Esophagus squamous epithelium (tissue), 5 donors: ENCODE measurements at places on chromosomes 12 and 14.

DNA sequence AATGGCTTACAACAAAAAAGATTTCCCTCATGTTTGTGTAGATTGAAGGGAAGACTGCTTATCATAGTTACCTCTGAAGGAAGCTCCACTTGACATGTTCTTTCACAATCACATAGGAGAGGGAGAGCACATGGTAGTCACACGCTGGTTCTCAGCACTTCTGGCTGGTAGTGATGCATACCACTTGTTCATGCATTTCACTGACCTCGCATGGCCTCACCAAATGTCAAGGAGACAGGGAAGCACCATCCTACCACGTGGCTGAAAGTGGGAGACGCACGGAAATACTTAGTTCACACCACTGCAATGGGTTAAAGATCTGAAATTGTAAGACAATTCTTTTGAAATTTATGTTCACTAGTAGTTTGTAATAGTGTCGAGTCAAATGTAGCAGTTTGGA lies 74.0 kb downstream of the PDE3A start:
- DNase-seq, result no peak

DNA sequence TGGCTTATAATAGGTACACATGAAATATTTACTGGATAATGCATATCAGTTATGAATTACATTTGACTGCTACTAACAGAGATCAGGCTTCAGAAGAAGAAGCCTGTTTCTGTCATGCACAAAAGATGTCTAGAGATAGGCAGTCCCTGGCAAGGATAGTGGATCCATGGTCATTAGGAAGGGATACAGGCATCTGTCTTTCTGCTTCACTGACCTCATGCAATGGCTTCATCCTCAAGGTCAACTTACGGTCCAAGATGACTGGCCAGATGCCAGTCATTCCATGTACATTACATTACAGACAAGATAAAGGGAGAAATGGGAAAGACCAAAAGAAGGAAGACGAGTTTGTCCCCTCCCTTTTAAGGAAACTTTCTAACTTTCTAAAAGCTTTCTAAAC lies 94.0 kb downstream of the NUAK1 start:
- no peak for DNase-seq

GRCh38 chr14:102140750-102141145 lies 1.1 kb downstream of the WDR20 start:
- DNase-seq, result no peak

DNA sequence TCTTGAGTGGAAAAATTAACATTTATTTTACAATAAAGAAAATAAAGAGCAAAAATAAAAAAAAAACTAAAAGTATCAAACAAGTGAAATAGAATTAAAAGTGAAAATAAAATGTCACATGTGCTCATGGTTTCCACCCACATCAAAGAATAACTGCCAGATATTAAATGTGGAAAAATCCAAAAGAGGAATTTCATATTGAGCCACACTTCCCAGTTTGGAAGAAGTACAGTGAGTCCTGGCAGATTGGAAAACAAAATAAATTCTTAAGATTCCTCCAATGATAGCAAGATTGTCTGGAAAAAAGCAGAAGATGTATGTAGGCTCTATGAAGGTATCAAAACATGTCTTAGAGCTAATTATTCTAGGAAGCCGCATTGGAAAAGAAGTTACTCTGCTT lies 1019.5 kb downstream of the SLC6A15 start:
- no peak for DNase-seq

DNA sequence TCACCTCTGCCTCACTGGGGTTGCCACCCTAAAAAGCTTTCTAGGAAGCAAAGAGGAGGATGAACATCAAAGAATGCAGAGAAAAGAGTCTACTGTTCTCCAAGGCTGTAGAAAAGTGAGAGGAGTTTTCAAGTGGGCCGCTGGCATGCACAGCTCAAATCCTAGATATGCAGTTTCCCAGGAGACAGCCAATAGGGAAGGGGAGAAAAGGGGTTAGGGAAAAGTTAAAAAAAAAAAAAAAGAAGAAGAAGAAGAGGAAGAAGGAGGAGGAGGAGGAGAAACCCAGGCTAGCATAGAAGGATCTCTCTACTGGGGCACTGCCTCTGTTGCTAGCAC lies 682 bp downstream of the BATF start:
- DNase-seq, result no peak

DNA sequence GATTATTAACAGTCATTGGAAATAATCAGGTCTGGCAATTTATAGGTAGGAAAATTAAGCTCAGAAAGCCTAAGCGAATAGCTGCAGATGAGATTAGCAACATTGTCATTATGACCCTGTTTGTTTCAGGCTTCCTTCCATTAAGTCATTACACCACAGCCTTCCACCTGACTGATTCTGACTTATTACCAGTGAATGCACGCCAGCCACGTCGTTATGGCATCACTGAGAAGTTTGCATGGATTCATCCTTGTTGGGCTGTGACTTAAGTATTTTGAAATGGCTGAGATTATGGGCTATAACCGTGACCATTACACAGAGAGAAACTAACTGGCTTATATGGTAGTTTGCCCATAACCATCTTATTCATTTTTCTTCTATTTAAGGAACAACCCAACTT lies 18.6 kb downstream of the RASSF8 start:
- no peak for DNase-seq

- DNase-seq, result no peak
These were observed 421.1 kb downstream of the DPF3 start for GRCh38 chr14:72472845-72473244.

GRCh38 chr14:102408724-102409123 lies 46.0 kb downstream of the TECPR2 start:
- no peak for DNase-seq

GRCh38 chr12:4273273-4273651 lies 300 bp upstream of the CCND2 start:
- no peak for DNase-seq

DNA sequence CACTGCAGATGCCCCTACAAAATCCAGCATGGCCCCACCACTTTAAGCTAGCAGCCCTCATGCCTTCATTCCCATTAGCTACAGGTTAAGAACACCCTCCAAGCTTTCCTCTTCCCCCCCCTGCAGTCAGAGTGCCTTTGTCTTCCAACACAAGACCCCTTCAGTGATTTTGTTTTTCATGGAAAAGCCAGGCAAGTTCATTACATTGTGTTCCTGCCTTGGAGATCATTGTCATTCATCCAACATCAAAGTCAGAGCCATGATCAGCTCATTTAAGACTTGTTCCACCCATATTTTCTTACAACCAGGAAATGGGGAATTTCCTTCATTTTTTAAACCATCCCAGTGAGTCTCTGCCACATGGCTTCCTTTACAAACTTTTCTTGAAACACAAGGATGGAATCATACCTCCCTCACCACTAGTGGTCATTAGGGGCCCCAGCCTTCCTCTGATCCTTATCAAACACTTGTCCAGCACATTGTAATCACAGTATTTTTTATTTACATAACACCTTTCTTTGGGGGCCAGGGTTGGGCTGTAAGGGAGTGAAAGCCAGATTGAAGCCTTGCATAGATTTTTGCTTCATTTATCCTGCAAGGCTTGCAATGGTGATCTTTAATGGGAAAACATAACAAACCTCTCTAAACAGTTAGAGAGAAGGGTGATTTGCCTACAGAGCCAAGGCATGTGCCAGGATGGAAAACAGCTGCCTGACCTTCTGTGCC lies 765.3 kb downstream of the MED13L start:
- no peak for DNase-seq

- DNase-seq, result no peak
These were observed 46.3 kb downstream of the PPHLN1 start for GRCh38 chr12:42372154-42372791.

- DNase-seq, result no peak
These were observed 294.4 kb downstream of the NELL2 start for GRCh38 chr12:44581642-44582242.

- no peak for DNase-seq
These were observed 11.5 kb upstream of the KDM2B start for GRCh38 chr12:121592320-121592719.

DNA sequence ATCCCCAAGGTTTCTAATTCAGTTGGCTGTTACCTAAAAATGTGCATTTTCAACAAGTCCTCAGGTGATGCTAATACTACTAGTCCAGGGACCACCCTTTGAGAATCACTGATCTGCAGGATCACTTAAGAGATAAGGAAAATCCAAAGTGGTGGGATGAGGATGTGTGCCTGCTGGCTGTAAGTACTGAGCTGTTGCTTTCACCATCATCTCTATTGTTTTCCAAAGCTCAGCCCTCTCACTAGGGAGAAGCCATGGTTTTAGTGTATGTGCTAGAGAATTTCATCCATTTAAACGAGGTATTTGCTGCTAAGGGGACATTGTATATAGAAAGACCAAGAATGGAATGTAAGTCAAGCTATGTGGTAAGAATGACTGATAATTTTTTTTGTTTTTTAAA lies 202.3 kb downstream of the KIF21A start:
- DNase-seq, result no peak

- DNase-seq, result no peak
These were observed 124.7 kb upstream of the MAX start for GRCh38 chr14:65226824-65227604.

DNA sequence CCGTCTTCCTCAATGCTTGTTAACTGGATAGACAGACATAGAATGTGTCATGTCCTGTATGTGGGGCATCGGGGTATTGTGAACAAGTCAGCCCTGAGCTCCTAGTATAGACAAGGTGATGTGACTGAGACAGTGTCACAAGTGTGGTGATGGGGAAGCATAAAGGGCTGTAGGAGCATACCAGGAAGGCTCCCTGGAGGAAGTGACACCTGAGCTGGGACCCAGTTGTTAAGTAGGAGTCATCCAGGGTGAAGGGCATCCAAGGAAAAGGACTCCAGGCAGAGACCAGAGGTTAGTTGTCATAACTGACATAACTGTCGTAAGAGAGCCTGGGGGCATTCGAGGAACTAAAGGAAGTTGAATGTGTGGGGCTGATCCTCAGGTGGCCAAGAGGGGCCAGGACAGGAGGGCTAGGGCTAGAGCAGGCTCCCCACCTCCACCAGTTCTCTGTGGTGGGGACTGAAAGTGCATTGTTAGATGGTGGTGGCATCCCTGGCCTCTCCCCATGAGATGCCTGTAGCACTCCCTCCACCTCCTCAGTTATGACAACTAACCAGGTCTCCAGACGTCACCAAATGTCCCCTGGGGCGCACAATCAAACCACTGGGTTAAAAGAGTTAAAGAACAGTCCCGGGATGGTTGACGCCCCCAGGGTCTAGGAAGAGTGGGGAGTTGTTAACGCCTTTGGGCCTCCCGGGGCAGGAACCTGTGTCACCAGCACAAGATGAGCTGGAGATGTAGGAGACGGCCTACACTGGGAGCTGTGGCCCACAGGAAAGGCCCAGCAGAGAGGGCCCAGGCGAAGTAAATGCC lies 2.4 kb downstream of the FICD start:
- DNase-seq, result no peak

GRCh38 chr14:46381674-46382073 lies 269.9 kb downstream of the RPL10L start:
- no peak for DNase-seq

DNA sequence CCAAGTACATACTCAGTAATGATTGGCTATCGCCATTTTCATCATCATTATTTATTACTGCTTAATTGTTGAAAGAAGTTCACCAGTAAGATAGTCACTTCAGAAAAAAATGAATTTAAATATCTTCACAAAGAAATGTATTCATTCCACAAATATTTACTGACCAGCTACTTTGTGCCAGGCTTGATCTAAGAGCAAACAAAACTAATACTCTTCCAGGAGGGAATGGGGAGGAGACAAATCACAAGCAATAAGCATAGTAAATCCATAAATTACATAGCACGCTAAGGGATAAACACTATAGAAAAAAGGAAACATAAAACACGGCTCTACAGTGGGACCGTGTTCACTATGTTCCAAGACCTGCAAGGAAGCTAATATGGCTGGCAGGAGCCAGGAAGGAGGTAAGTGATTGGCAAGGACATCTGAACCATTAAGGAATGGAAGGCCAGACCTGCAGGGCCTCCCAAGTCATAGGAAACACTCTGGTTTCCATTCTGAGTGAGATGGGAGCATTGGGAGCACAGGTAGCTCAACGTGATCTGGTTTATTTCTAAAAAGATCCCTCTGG lies 27.5 kb downstream of the ITPR2 start:
- DNase-seq, result no peak

GRCh38 chr12:110343114-110343513 lies 60.4 kb downstream of the ANAPC7 start:
- DNase-seq, result no peak

DNA sequence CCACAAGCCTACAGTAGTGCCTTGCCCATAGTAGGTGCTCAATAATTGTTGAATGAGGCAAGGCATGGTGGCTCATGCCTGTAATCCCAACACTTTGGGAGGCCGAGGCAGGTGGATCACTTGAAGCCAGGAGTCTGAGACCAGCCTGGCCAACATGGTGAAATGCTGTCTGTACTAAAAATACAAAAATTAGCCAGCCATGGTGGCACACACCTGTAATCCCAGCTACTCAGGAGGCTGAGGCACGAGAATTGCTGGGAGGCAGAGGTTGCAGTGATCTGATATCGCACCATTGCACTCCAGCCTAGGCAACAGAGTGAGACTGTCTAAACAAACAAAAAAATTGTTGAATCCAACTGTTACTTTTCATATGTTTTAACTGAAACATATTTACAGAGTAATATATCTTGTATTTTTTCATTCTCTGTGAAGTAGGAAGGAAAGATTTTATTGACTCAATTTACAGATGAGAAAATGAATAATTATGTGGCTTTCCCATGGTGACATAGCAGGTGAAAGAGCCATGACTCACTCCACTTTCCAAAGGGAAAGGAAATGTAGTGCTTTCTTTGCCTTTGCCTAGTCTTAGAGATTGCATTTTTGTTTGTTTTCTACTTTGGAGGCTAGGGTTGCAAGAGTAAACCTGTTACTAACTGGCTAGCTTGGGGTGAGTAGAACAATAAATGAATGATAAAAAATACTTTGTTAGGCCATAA lies 95.4 kb upstream of the SLC38A4 start:
- DNase-seq, result no peak

DNA sequence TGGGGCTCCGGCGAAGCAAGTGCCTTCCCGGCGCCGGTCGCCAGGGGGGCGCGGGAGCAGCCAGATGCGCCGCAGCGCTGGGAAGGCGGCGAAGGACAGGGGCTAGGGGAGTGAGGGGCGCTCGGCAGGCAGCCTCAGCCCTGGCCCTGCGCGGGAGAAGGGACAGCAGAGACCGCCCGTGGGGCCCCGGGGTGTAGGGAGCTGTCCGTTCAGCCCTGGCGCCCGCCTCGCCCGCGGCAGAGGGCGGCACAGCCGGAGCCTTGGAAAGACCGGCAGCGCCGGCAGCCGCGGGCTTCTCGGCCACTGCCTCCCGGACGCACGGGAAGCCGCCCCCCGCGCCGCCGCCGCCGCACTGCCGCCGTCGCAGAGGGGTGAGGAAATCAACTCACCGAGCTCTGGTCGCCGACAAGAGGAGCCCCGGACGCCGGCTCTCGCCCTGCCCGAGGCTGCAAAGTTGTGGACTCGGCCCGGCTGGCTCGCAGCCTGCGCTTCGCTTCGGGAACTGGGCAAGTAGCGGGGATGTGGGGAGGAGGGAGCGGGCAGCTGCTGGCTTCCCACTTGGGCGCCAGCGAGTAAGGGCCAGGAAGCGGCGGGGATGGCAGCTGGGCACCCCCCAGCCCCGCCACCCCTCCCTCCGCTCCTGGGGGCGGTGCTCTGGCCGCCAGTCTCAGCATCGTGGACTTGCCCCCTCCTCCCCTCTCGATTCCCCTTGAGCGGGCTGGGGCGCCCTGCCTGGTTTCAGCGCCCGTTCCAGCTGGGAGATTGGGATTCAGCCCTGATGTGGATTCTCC lies at the start of gene ZDHHC22:
Gene ZDHHC22, minus strand, starts transcription at position 578 of the 791 bp plus-strand sequence. CDS start 2,053 bp downstream, outside the sequence.
- DNase-seq, result no peak

GRCh38 chr12:122688291-122688690 lies 14.9 kb downstream of the HCAR2 start:
- DNase-seq, result no peak
